ENCODE measurements at places on chromosomes 3 and 15.

DNA sequence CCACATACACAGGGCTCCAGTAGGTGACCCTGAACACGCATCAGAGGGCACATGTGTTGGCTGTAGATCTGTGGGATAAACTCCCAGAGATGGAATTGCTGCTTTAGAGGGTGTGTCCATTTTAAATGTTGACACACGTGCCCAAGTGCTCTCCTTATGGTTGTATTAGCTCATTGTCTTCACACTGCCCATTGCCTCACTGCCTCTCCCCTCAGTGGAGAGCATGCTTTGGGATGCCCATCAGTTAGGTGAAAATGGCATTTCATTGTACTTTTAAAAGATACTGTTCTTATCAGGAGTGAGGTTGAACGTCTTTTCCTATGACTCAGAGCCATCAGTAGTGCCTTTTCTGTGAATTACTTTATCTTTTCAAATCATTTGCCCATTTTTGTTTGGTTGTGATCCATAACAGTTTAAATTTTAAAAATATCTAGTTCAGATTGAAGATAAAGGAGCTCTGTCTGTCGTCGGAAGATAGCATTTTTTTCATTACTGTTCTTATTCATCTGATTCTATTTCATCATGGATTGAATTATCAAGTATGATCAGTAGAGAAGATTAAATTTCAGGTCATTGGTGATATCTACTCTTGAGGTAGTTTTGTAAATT is 120.7 kb downstream of the CHDH start:
- no peak for DNase-seq

DNA sequence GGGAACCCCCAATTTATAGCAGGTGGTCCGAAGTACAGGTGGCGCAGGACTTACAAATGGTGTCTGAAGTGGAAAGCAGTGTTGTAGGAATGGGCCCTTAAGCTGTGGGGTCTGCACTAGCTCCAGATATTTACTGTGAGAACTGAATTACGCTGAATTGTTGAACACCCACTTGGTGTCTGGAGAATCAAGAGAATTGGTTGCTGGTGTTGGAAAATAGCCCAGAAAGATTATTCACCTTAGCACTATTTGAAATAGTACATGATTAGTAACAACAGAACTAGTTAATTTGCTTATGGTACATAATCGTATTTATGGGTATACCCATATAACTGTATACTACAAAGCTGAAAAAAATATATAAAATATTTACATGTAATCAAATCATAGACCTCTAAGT is 64.8 kb downstream of the ADAM10 start:
- no peak for DNase-seq

- no peak for DNase-seq
These were observed 530.8 kb downstream of the DIPK2A start for GRCh38 chr3:144502402-144502801.

- DNase-seq, result no peak
These were observed 5.8 kb downstream of the EOMES start for GRCh38 chr3:27716309-27716708.

- no peak for DNase-seq
These were observed 462.2 kb downstream of the NSUN3 start for GRCh38 chr3:94525043-94525442.

All from T-helper 1 cell (primary cell).